Activated naive CD8-positive, alpha-beta T cell treated with anti-CD3 and anti-CD28 coated beads, Interleukin-2, amount 50 U/mL, for 24 hours (primary cell): ENCODE measurements at places on chromosomes 4 and X.
A peak's percentile ranks its signal among the peaks of the same experiment; 100 is the strongest.

DNA sequence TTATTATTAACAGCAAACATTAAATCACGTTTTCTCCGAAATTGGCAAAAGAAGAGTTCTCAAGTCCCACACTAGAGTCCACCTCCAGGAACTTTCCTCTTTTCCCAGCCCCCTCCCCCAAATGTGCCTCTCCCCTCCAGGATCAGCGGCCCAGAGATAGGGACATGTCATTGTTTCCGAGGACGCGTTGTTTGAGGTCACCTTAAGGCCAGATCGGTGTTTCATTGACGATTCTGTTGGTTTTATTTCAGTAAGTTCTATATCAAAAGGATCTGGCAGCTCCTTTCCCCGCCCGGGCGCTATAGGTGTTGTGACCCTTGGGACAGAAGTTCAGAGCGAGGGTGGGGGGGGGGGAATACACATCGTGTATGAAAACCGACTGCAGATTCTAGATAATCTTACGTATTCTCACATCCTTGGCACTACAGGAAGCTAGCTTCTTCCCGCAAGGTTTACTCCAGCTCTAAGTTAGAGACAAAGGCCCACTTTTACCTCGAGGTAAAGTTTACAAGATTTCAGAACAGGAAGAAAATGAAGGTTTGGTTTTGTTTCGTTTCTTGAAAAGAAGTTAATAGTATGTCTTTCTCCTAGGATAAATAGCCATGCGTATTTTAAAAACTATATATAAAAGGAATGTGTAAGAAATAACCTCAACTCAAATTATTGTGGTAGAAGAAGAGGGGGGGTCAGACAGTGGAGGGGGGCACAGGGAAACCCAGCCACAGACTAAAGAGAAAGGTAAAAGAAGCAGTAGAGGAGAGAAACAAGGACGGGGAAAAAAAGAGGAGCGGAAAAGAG is 739 bp upstream of the MSX1 start:
- no peak for DNase-seq

- DNase-seq, result no peak
These were observed 292.1 kb downstream of the STIM2 start for GRCh38 chr4:27152703-27153102.

GRCh38 chr4:147078875-147079658 is 133.4 kb upstream of the TTC29 start:
- no peak for DNase-seq

DNA sequence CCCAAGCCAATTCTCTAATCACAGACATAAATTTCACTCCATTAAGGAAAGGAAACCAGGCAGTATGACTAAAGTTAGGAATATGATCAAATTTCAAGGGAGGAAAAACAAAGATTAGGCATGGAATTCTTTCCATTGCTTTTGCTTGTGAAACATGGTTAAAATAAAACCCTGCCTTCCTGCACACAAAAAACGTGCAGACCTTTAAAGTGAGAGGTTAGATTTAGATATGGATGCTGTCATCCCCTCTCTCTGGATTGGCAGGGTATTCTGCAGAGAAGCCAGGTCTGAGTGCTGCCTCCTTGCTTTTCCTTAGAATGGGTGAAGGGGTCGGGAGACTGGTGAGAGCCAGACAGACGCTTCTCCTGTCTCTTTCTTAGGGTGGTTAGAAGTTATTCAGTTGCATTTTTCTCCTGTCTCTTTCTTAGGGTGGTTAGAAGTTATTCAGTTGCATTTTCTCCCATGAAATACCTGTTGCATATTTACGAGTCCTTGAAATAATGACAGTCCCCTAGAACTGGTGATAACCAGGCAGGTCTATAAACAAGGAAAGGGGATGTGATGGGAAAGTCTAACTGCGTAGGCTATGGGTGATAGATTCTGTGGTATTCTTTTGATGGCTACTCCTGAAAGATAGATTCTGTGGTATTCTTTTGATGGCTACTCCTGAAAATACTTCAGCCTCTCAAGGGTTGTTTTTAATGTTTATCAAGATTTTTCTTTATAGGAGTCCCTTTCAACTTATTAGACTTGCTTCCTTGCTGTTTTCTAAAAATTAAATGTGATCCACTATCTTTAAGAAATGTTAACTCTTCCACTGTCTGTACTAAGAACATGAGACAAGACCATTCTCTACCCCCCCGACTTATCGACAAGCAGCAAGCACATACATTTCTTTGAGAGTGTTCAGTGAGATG is 163.6 kb downstream of the SPRY1 start:
- no peak for DNase-seq

- no peak for DNase-seq
These were observed 5.7 kb upstream of the IL1RAPL1 start for GRCh38 chrX:28581522-28581921.

GRCh38 chrX:126027229-126027628 is 138.9 kb downstream of the DCAF12L2 start:
- DNase-seq, result no peak

DNA sequence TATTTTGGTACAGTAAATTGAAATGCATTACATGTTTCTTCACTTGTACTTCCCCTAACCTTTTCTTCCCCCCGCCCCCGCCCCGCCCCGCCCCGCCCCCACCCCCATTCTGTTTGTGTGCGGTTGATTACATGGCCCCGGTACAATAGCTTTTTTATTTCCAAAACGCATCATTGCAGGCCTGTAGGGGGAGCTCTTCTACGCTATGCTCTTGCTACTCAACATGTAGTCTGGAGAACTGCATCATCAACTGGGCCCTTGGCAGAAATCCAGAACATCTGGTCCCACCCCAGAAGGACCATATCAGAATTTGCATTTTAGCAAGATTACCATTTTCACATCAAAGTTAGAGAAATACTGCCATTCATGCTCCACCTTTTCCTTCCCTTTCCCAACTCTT is 333.3 kb upstream of the DDX53 start:
- DNase-seq, result no peak

GRCh38 chr4:139841464-139842195 is 176.0 kb downstream of the MGST2 start:
- no peak for DNase-seq

GRCh38 chr4:94527556-94528233 is 76.0 kb downstream of the PDLIM5 start:
- DNase-seq, result no peak

DNA sequence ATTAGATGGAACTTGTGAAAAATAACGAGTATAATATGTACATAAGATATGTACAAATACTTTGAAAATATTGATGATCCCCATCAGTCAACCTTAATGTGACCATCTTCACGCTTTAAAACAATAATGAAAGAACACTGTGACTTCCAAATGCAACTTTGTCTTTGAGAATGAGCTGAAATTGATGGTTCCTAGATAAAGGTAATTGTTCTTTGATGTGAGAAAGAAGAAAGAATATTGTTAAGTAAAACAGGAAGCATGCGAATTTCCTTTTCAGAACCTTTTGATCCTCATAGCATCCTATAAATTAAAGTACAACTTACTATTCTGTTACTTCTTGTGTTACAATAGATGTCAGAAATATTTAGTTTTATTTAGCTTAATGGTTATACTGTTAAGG is 22.2 kb downstream of the IL2 start:
- DNase-seq, result no peak

DNA sequence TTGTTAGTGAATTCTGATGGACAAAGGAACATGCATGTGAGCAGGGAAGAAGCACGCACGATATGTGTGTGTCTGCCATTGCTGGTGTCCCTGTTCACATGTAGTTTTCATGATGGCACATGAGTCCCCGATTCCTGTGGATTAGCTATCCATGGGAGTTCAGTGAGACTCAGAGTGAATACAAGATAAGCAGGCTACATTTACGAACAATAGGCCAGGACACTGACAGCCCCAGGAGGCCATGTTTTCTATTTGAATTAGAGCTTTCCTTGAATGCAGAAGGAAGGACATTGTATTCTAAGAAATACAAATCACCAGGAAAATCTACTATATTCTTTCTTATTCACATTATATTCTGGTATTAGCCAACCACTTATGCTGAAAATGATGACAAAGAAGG is 171.4 kb downstream of the PPP1R2C start:
- DNase-seq, result no peak

DNA sequence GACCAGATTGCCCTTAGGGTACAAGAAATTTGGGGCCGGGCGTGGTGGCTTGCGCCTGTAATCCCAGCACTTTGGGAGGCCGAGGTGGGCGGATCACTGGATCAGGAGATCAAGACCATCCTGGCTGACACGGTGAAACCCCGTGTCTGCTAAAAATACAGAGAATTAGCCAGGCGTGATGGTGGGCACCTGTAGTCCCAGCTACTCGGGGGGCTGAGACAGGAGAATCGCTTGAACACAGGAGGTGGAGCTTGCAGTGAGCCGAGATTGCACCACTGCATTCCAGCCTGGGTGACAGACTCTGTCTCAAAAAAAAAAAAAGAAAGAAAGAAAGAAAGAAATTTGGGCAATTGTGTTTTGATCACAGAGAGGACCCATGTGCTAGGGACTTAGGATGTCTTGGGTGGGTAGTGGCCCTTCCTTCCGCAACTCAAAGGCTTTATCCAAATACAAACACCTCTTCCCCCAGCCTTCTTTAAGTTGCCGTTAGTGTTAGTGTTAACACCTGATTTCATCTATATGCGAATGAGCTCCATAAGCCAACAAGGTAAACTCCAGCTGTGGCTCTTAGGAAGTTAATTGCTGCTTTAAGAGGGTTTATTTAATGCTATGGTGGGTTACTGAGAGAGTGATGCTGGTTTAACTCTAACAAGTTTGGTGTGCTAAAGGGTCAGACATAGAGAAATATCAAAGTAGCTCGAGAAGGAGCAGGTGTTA is 8.6 kb upstream of the CCDC110 start:
- no peak for DNase-seq

GRCh38 chrX:112826023-112826422 is 14.6 kb downstream of the AMOT start:
- DNase-seq, result no peak

DNA sequence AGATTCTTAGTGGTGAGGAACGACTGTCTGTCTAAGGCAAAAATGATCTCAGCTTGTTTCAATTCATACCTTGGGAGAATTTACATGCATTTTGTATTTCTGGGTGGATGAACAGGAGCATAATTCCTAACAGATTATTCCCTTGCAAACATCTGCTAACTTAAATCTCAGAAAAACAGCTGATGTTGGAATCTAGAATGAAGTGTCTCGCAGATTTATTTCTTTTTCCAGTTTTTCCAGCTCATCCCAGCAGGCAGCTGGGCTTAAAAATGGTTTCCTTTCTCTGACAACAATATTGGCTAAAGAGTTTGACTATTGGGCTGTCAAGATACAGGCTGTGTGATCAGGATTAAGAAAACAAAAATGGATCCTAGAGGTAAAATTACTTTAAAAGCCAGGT is 1.1 kb downstream of the LNX1 start:
- DNase-seq, result no peak

- DNase-seq, result no peak
These were observed 208.8 kb downstream of the OR13H1 start for GRCh38 chrX:131752493-131753198.

GRCh38 chrX:71111921-71112431 is 599 bp upstream of the IL2RG start:
- DNase-seq, result no peak

DNA sequence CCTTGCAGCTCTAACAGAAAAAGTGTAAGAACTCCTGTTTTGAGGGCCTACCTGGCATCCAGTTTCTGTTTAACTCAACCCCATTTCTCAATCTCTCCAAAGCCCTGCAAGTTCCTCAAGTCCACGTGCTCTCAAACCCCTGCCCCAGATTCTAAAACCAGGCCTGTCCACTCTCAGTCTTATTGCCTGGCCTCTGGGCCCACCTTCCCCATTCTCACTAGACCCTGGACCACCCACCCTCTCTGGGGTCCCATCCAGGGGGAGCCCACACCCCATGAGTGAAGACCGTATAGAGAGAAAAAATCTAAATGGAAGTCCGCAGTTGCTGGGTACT is 58.3 kb downstream of the TLR10 start:
- DNase-seq, result no peak

GRCh38 chr4:15906020-15906443 is 32.5 kb downstream of the FGFBP1 start:
- DNase-seq, result peak; percentile 35

DNA sequence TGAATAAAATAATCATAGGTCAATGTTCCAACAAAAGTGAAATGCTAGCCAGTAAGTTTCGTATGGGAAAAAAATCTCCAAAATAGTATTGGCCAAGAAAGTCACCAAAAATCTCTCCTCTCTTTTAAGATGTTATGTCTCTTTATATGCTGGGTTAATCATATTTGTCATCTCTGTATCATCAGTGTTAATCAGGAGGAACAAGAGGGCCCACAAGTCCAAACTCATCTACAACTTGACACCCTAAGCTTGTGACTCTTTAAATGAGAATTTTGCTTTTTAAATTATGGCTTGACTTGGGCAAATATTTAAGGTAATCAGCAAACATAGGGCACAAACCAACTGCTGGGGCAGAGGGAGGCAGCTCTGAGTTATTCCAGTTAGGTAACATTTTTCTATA is 75.5 kb downstream of the AMMECR1 start:
- no peak for DNase-seq

DNA sequence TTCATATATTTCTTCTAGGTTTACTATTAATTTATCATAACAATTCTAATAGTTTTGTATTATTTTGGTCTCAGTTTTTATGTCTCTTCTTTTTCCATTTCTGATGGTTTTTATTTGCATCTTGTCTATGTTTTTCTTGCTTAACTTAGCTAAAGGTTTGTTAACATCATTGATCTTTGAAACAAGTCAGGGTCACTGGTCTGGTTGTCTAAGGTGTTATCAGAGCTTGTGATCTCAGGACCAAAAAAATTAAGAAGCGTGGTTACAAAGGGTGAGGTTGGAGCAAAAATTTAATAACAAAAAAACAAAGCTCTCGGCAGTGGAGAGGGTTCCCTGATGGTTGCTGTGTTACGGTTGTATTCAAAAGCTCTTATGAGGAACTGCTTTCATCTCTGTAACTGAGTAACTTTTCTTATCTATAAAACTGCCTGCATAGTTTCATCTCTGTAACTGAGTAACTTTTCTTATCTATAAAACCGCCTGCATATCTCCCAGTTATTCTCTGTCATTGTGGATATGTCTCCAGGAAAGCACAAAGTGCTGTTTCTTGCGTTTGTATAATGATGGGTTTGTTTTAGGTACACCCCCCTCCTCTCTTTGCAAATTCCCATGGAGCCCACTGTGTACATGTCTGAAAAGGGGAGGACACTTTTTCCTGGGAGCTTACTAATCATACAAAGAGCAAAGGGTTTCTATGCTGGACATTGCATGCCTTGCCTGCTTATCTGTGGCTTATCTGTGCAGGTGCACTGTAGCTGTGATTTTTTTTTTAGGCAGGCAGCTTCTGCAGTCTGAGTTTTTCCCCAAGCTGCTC is 62.4 kb upstream of the UGT2B15 start:
- no peak for DNase-seq

GRCh38 chr4:70991596-70991995 is 1.9 kb upstream of the DCK start:
- no peak for DNase-seq
